ENCODE measurements at places on chromosomes 3 and 15. TPM values are rescaled to one million over a fixed set of nuclear protein-coding genes. Genes with fewer than 3 reads are reported as not detected.

Gene EEF1AKMT4
- total RNA-seq, result 3.6 TPM

Gene ZBED2
- not detected for total RNA-seq

Gene LSG1
- 64.5 TPM for total RNA-seq

Gene ASB14
- total RNA-seq, result not detected

All from tibial nerve (tissue), 4 donors.